ENCODE measurements at places on chromosomes 2 and 18. TPM values are rescaled to one million over a fixed set of nuclear protein-coding genes. Genes with fewer than 3 reads are reported as not detected.
A peak's percentile ranks its signal among the peaks of the same experiment; 100 is the strongest.

The DSG4 gene
- not detected for total RNA-seq

The POMC gene
- 5.2 TPM for total RNA-seq

The CNGA3 gene
- not detected for total RNA-seq

DNA sequence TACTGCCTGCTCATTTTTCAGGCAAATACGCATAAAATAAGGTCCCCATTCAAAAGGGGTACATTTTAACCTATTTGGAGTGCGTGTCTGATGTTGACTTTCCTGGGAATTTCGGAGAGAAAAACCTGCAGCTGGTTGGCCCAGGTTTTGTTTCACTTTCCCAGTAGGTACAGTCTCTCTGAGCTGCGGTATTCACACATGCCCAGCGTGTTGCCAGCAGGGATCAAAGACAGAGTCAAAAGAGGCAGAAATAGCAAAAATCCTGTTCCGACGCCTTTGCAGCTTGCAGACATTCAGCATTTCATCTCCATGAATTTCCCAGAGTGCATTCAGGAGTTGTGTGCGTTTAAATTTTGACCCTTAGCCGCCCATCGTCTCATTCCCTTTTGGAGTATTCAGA is 855.4 kb upstream of the CELF4 start:
- DNase-seq, result no peak

GRCh38 chr2:177252808-177253531 is 11.6 kb downstream of the NFE2L2 start:
- no peak for DNase-seq

- peak; percentile 35 for DNase-seq
Observed at GRCh38 chr2:232890896-232891601, 21.0 kb downstream of the SNORC start.

- DNase-seq, result no peak
Observed at GRCh38 chr18:31072175-31072574, 29.6 kb upstream of the DSC3 start.

DNA sequence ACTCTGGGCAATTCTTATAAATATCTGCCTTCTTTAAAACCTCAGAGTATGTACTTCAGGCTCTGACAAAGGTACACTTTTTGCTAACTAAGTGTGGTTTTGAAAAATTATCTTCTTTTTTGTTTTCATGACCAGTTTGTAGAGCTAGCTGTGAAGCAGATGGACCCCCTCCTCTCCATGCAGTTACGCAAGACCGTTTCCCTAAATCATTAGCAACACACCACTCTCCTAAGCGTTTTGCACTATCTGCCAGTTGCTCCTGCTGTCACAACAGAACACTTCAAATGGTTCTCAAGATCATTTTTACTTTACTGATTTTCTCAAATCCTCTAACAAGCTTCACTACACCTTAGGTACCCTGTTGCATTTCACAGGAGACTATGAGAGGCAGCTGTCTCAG is 53.3 kb downstream of the GULP1 start:
- DNase-seq, result no peak

- DNase-seq, result no peak
Observed at GRCh38 chr2:151359768-151360461, 2.5 kb downstream of the TNFAIP6 start.

GRCh38 chr2:60028849-60029565 is 524.4 kb downstream of the BCL11A start:
- DNase-seq, result no peak

GRCh38 chr2:226483143-226483542 is 316.5 kb downstream of the IRS1 start:
- DNase-seq, result no peak

GRCh38 chr2:233165543-233165894 is 86.0 kb upstream of the ATG16L1 start:
- no peak for DNase-seq

DNA sequence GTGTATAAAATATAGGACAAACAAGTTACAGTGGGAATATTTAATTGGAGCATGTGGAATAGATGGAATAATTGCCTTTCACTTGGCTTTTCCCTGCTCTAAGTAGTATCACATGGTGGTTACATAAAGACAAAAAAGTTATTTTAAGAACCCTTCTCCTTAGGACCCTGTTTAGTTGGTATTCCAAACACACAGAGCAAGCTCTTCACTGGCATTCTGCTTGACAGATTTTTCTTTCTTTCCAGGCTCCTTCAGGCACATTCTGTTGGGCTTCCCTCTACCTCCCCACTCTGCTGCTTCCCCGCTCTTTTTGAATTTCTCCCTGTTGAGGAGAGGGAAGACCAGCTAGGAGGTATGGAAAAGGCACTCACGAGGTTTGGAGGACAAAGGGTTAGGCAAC is 29.0 kb upstream of the DARS1 start:
- no peak for DNase-seq

DNA sequence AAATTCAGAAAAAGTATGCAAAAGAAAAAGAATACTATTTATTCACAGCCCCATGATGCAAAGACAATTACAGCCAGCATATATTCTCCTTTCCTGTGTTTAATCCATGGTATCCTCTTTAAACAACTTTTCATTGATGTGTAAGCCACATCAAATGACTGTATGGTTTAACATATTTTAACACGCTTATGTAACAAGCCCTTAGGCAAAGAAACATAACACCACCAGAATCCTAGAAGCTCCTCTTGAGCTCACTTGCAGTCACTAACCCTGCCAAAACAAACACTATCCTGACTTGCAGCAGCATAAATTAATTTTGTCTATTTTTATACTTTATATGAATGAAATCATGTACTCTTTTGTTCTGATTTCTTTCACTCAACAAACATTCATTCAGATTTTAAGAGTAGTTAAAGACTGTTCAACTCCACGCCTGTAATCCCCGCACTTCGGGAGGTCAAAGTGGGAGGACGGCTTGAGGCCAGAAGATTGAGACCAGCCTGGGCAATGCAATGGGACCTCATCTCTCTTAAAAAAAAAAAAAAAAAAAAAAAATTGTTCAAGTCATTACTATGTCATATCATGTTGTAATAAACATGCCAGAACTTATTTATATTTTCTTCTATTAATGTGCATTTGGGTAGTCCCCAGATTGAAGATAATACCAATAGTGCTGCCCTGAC is 226.3 kb downstream of the NBAS start:
- no peak for DNase-seq

DNA sequence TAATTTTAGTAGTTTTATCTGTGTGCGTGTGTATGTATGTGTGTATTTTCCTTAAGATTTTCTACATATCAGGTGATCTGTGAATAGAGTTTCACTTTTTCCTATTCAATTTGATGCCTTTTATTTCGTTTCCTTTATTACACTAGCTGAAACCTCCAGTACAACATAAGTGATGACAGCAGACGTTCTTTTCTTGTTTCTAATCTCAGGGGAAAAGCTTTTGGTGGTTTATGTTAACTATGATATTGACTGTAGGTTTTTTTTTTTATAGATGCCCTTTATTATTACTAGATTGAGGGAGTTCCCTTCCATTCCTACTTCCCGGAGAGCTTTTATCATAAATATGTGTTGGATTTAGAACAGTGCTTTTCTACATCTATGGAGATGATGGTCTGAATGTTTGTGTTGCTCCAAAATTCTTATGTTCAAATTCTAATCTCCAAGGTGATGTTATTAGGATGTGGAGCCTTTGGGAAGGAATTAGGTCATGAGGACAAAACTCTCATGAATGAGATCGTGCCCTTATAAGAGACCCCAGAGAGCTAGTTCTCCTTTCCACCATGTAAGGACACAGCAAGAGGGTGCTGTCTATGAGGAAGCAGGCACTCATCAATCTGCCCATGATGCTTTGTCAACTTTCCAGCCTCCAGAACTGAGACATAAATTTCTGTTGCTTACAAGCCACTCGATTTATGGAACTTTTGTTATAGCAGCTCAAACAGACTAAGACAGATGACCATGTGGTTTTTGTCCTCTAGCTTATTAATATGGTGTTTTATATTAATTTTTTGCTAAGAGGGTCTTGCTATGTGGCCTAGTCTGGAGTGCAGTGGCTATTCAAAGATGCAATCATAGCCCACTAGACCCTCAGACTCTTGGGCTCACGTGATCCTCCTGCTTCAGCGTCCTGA is 5.9 kb upstream of the RHBDD1 start:
- no peak for DNase-seq

DNA sequence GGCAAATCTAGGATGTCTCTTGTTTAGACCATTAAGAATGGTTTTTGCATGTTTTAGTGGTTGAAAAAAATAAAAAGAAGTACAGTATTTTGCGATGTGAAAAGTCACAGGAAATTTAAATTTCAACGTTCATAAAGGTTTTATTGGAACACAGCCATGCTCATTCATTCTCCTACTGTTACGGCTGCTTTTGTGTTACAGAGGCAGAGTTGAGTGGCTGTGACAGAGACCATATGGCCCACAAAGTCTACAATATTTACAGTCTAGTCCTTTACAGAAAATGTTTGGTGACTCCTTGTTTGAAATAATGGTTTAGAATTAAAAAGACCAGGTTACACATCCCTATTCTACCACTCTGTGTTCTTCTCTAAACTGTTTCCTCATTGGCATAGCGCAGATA is 48.1 kb downstream of the MYOM1 start:
- DNase-seq, result no peak

GRCh38 chr2:230472621-230473018 is 56.6 kb downstream of the SP100 start:
- no peak for DNase-seq
